ENCODE measurements at places on chromosomes 11 and 22.

- DNase-seq: no peak
Measured at GRCh38 chr11:77851503-77851902, 30.6 kb downstream of the AAMDC start.

GRCh38 chr22:29343313-29343805 lies 27.9 kb upstream of the RASL10A start:
- no peak for DNase-seq

- no peak for DNase-seq
Measured at GRCh38 chr22:47153854-47154525, 391.5 kb downstream of the TBC1D22A start.

- DNase-seq: no peak
Measured at GRCh38 chr11:27410272-27410671, 47.3 kb upstream of the CCDC34 start.

DNA sequence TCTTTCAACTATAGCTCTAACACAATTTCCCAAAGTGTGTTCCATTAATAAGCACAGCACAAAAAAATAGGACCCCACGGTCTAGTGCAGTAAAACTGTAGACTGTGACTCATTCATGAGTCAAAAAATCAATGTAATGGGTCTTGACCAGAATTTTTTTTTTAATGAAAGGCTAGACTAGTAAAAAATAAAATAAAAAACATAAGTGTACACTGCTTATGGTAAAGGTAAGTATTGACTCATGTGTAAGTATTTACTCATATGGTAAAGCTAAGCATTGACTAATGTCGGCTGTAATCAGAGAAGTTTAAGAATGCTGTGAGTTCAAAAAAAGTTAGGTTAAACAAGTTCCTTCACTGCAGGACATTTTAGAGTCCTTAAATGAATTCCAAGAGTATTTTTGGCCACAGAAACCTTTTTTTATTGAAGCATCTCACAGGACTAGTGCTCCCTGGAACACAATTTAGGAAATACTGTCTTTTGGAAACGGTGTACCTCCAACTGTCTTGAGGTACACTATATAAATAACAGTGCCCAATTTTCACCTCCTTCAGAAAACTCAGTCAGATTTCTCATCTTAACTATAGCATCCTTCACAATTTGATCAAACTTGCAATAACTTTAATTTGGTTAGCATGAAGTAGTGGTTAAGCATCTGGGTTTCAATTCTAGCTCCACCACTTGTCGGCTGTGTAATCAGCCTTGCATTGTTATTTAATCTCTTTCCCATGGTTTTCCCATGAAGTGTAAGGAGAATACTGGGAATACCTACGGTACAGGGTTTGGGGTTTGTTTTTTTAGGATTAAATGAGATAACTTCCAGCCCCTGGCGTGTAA lies 2.1 kb downstream of the CCDC73 start:
- no peak for DNase-seq

GRCh38 chr22:46286006-46286405 lies 10.7 kb upstream of the GTSE1 start:
- DNase-seq: no peak

GRCh38 chr11:126990716-126991480 lies 9.7 kb downstream of the KIRREL3 start:
- peak; percentile 61 for DNase-seq

DNA sequence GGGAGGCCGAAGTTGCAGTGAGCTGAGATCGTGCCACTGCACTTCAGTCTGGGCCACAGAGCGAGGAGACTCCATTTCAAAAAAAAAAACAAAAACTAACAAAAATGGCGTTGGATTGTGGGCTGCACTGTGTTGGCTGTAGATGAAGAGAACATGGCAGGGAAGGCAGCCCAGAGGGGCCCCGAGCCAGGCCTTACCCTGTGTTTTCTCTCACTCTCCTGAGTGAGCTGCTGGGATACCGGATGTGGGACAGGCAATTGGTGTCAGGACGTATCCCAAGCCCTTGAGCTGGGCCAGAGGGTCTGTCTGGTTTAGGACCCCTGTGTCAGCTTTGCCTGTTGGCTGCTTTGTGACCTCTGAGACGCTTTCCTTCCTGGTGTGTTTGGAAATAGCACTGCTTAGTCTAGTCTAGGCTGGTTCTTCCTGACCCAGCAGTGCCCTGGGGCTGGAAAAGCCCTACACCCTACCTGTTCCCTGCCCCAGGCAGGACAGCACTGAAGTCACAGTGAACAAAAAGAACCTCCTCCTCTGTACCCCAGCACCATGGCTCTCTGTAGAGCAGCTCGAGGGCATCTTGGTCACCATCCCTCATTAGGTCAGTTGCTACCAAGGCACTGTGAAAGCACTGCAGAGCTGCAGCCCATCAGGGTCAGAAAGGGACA lies 17.8 kb downstream of the CHADL start:
- DNase-seq: no peak

GRCh38 chr11:92707665-92708064 lies 261.8 kb upstream of the MTNR1B start:
- no peak for DNase-seq

- DNase-seq: no peak
Measured at GRCh38 chr22:44458044-44459020, 39.7 kb downstream of the RTL6 start.

GRCh38 chr11:27717377-27717776 lies 17.1 kb upstream of the BDNF start:
- DNase-seq: no peak

- no peak for DNase-seq
Measured at GRCh38 chr22:47401592-47401898, 639.1 kb downstream of the TBC1D22A start.

DNA sequence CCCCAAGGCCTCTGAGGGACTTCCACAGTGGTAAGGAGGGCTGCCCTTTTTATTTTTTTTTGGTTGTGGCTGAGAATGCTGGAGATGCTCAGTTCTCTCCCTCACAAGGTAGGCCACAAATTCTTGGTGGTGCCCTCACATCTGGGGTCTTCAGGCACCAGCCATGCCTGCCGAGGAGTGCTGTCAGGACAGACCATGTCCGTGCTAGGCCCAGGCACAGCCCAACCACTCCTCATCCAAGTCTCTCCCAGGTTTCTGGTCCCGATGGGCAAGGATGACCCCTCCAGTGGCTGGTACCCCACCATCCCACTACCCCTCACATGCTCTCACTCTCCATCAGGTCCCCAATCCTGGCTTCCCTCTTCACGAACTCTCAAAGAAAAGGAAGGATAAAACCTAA lies 4.2 kb downstream of the THY1 start:
- DNase-seq: no peak

DNA sequence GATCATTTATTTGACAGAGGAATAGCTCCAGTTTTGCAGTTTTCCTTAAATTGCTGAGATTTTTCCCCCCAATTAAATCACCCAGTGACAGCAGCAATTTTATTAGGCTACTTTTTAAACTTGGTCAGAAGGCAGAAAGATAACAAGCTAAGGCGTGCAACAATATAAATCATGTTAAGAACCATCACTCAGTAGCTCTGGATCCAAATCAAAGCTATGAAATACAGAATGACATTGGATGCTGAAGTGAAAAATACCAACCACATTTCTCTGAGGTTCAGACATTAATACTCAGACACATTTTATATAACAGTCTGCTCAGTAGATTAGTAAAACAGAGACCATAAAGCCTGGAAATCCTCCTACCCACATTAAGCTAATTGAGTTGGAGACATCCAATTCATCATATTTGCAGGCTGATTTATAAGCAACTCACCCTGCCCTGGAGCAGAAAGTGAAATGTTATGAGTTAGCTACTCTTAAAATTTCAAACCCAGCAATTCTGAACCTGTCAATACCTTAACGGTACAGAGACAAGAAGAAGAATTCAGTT lies 1108.4 kb downstream of the DLG2 start:
- DNase-seq: no peak

DNA sequence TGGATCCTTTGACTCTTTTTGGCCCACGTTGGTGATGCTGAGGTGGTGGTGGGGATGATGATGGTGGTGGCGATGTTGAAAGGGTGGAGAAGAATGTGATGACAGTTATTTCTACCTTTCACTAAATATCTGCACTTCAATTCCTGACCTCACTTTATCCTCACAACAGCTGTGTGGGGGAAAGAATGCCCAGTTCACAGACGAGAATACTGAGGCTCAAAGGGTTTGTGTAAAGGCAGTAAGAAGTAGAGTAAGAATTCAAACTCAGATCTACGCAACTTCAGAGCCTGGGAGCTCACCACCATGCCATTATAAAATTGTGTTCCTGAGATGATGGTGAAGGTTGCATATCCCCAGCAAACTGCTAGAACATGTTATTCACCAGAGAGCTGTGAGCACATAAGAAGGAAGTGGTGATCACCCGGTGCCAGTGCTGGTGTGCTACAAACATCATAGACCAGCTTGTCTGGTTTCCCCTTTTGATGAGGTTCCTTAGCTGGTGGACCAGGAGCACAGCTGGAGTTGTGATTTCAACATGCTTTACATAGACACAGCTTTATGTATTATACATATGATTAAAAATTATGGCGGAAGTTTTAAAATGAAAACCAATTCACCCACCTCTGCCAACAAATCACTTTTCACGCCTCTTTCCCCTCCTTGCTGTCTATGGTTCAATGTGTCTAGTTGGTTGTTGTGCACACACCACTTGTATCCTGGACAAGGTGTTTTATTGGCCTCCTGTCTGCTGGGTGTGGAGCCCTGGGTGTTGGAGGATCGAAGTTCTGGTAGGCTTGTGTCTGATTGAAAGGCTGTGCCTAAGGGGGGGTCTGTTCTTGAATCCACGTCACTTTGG lies 6.2 kb downstream of the ST14 start:
- DNase-seq: no peak
